Cerebellum (tissue), 4 donors: ENCODE measurements at places on chromosomes 6 and 20. TPM values are rescaled to one million over a fixed set of nuclear protein-coding genes. Genes with fewer than 3 reads are reported as not detected.
A peak's percentile ranks its signal among the peaks of the same experiment; 100 is the strongest.

GRCh38 chr6:9540534-9541126, 874.2 kb downstream of the TFAP2A start:
- DNase-seq: no peak

The ATRN gene
- 44.6 TPM for total RNA-seq

DNA sequence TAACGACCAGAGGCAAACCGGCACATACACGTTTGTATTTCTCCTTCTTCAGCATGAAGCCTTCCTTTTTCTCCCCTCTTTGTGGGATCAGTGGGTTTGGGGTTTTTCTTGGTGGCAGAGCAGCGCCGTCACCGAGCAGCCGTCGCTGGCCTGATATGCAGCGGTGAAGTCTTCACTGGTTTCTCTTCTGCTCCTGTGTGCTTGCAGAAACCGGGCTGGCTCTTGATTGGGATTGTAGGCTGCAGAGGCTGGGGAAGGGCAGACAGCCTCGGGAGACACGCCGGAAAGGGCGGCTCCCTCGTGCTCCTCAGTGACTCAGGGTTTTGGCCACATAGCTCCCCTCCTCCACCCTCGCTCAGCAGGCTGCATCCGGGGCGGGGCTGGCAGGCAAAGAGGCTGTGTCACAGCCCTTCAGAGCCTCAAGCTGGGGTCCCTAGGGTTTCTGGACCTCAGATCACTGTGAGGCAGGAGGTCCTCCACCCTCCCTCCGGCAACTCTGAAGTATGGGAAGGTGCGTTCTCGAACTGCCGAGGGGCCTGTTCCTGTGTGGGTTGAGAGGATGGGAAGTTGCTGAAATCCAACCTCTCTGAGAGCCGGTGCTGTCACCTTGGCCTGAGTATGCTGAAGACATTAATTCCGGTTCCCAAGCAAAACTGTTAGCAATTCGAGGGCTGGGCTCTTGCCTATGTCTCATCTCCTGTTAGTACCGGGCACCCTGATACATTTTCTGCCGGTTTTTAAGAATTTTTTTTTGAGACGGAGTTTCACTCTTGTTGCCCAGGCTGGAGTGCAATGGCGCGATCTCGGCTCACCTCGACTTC, 24.2 kb downstream of the NQO2 start:
- DNase-seq: no peak

The ID1 gene
- 73.1 TPM for total RNA-seq

DNA sequence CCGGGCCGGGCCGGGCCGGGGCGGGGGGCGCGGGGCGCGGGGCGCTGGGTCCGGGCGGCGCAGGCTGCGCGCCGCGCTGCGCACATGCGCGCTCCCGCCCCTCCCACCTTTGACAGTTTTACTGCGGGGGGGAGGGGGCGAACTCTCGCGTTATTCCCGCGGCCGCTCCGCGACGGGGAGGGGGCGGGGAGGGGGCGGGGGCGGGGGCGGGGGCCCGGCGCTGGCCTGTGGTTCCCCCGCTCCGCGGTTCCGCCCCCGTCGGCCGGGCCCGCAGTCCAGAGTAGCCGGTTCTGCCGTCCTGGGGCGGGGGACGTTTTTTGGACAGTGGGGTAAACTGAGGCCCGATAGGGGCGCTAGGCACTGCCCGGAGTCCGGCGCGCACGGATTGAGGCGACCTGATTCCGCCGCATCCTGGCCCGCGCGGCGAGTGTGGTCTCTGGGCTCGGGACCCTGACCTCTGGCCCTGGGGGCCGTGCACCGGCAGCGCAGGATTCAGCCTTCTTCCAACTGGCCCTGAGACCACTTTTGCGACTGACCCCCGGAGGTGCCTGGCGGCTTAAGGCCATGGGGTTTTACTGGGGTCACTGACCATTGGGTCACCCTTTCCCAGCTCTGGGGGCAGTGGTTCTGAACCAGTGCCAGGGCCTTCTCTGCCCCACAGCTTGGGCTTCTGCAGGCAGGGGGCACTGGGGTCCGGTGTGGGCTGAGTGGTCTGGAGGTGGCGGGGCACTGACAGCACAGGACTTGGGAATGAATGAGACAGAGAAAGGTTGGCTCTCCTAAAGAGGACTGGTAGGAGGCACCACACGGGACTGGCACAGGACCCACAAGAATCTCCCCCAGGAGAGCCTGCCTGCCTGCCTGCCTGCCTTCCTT, at the start of gene ZNF512B:
Gene ZNF512B, minus strand, starts transcription at position 93 of the 876 bp plus-strand sequence. CDS start 1,980 bp downstream, outside the sequence.
- peak; percentile 73 for DNase-seq

GRCh38 chr20:16308754-16309153, 264.5 kb downstream of the KIF16B start:
- DNase-seq: no peak
